ENCODE measurements at places on chromosomes 12 and 14. TPM values are rescaled to one million over a fixed set of nuclear protein-coding genes. Genes with fewer than 3 reads are reported as not detected.
A peak's percentile ranks its signal among the peaks of the same experiment; 100 is the strongest.

GRCh38 chr12:42039176-42039575 is 105.5 kb downstream of the GXYLT1 start:
- DNase-seq: no peak

The WNT1 gene
- total RNA-seq: not detected

- DNase-seq: no peak
Observed at GRCh38 chr12:120980800-120981368, 2.5 kb downstream of the HNF1A start.

- DNase-seq: no peak
Observed at GRCh38 chr12:50401500-50402081, 906 bp downstream of the LARP4 start.

The PPFIBP1 gene
- 92.7 TPM for total RNA-seq

DNA sequence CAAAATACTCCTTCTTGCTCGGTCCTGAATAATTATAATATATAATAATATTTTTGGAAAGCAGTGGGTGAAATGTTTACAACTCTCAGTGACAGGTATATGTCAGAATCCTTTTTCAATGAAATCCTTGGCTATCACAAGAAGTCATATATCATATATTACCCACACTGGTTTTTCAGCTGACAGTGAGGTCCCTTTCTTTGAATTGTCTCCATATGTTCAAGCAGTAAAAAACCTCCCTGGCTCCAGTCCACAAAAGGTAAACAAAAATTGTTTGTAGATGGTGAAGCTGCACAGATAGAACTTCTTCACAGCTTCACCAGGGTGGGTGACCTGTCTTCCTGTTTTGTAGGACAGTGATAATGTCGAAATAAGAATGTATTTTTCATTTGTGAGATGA is 44.0 kb downstream of the A2ML1 start:
- no peak for DNase-seq

DNA sequence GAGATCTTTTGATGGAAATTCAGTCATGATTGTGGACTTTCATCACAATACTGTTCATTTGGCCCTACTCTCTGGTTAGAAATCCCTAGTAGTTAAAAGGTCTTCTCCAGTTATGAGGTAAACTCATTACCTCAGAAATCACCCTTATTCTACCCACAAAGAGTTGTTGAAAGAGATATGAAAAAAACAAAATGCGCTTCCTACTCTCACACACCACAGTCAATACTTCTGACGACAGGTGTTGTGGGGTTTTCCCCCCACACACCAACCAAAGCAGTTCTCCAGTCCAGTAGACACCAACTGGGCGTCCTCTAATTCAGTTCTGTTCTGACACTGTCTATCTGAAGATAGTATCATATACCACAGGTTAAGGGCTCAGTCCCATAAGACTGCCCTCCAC is 54.9 kb downstream of the TRMT5 start:
- DNase-seq: no peak

DNA sequence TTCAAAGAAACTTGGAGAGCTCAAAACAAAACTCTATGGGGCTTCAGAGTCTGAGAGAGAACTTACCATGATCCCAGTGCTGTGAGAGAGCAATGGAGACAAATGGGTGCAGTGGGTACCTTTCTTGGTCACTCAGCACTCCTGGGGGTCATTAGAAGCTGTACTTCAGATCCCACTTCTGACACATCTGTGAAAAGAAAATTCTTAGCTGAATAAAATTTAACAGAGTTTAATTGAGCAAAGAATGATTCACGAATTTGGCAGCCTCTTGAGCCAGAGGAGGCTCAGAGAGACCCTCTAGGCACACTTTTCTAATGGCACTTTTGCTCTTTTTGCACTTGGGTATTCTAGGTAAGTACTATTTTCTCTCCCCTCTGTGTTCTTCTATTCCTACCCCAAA is 96.8 kb upstream of the SYT10 start:
- DNase-seq: no peak

GRCh38 chr12:25876383-25877045 is 82.0 kb upstream of the RASSF8 start:
- no peak for DNase-seq

- DNase-seq: no peak
Observed at GRCh38 chr12:12461923-12462315, 100.7 kb downstream of the DUSP16 start.

DNA sequence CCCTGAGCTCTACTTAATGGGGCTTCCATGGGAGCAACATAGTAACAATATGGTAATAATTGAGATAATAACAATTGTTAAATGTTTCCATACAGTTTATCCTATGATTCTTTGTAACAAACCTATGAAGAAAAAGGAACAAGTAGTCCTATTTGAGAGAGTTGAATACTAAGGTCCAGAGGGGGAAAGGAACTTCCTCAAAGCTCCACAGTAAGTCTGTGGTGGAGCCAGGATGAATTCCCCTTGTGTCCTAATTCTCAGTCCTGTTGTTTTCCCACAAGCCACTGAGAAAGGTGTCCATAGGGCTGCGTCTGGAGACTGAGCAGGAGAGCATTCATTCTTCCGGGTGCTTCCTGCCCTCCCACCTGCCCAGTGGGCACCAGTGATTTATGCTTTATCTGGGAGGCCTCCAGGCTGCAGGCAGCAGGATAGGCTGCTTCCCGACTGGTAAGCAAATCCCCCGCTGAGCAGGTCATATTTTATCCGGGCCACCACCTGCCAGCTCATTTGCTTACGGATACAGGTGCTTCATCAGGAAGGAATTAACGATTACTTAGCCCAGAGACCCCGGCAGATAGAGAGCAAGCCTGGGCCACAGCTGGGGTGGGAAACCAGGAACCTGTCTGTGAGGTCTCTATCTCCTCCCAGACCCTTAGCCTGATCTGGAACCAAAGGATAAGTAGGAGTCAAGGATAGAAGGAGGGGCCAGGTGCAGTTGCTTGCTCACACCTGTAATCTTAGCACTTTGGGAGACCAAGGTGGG is 33.9 kb upstream of the FAM222A start:
- no peak for DNase-seq

The DBX2 gene
- 0.50 TPM for total RNA-seq

The FITM1 gene
- total RNA-seq: 131 TPM

The SAV1 gene
- total RNA-seq: 27.0 TPM

GRCh38 chr14:53742233-53742620 is 214.4 kb downstream of the BMP4 start:
- DNase-seq: no peak

The LBHD2 gene
- total RNA-seq: not detected

The MSRB3 gene
- total RNA-seq: 146 TPM

- no peak for DNase-seq
Observed at GRCh38 chr12:64806593-64807460, 17.6 kb upstream of the TBC1D30 start.

GRCh38 chr14:64700894-64701293 is 3.3 kb upstream of the PLEKHG3 start:
- DNase-seq: no peak

DNA sequence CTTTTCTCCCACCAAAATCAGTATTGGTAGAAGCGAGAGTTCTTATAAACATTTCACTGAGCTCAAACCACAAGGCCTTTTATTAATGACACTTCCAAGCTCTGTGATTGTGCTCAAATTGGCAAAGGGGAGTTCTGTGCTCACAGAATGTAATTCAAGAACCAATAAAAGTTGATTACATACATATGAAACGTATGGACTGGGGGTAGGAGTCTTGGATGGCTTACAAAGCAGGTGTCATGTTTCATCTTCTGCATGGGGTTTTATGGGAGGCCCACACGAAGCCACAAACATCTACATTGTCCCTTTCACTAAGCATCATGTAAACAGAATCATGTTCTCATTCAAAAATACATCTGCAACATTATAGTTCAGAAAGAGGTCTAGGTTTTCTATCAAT is 828.3 kb downstream of the VRK1 start:
- no peak for DNase-seq

DNA sequence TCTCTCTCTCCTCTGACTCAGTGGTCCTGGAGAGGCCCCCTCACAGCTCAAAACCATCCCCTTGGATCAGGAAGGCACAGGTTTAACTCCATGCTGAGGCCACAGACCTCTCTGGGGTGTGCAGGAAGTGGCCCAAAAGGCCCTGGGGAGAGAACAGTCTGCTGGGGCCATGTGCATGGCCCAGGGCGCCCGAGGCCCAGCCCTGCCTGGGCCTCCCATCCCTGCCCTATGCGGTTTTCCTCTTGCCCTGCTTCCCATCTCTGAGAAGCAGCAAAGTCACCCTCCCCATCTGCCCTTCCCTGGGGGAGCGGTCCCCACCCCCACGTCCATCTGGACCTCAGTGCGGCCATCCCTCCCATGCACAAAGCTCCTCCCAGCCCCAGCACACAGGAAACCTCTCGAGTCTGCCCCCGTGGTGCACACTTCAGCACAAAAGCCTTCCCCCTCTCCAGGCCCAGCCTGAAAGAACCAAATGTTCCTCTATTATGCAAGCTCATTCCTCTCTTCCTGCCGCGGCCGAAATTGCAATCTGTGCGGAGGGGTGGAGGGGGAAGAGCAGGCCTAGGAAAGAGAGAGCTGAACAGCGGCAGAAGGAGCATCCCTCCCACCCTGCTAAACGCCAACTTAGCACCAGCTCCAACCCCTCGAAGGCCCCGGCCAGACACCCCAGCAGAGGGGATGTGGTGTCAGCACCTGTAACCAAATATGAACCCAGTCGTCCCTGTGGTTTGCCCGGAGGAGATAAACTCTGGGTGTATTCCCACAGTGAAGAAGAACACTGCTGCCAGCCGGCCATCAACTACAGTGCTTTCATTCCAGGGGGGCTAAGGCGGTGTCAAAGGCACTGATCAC is 108.5 kb downstream of the SCARB1 start:
- DNase-seq: peak; percentile 88

The CEBPE gene
- total RNA-seq: not detected

The ACSM4 gene
- not detected for total RNA-seq

The MYF6 gene
- not detected for total RNA-seq

DNA sequence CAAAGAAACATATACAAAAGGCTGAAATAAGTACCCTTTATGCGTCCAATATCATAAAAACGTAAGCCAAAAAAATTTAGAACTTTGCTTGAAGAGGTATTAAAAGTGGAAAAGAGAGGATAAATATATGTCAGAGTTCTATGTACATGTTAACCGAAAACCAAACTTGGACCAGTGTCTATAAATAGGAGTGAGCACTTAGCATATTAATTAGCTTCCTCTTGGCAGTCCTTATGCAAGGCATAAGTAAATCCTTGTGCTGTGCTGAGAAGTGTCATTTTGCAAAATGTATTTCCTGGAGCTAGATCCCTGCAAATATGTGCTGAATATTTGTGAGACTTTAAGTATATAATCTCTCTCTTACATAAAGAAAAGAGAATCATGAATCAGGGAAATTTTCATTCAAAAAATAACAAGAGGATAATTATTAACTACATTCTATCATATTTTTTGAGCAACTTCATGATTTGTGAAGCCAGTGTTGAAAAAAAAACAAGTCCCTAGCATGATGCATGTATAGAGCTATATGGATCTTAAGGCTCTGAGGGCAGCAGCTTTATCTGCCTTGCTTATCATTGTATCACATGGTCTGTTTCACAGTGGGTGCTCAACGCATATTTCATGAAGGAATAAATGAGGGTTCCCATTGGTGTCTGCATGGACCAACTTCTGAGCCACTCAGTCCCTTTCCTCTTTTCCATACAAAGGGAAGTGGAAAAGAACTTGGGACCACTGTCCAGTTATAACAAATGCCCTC is 326.1 kb downstream of the PDZRN4 start:
- DNase-seq: no peak

DNA sequence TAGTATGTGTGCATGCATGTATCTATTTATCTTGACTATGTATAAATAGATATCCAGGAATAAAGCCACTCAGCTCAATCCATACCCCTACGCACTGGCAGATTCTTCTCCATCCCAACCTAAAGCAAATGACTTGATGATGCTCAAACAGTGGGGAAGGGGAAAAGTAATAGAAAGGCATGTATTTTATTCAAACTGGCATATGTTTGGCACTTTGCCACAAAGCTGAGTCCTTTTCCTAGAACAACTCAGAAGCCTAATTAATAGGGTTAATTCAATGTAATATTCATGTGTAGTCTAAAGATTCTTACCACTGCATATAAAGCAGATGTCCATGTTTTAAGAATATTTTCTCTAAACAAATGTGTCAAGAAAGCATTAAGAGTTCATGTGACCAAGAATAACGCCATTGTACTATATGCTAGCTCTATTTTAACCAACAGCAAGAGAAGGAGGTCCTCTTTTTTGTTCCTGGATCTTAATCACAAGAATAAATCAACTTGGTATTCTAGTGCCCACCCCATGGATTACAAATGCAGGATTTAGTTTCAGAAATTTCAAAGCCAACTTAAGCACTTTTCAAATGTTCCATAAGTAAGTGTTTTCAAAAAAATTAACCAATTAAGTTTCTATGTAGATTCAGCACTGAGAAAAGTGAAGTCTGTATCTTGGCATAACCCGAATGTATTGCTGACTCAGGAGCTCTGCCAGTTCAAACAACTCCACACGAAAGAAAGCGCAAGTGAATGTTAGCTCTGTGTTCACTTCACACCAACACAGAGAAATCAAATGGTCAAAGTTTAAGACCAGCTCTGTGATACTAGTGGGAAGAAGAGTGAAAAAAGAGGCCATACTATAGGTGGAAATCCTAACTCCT is 233.6 kb downstream of the MED13L start:
- DNase-seq: no peak

DNA sequence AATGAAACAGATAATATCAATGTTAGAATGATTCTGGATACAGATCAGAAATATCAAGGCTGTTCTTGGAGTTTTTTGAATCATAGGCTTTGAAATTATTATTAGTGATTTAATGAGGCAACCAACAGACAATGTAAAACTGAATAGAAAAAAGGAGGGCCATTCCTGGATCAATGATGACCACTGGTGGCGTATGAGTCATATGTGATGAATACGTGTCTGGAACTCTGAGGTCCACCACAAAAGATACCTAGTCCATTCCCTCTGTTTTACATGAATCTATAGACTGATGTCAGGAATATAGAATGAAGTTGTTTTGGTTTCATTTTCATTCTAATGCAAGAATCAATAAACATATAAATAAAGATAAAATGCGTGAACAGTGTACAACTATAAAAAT is 78.3 kb upstream of the RTL1 start:
- DNase-seq: no peak

The VDR gene
- total RNA-seq: 0.74 TPM

DNA sequence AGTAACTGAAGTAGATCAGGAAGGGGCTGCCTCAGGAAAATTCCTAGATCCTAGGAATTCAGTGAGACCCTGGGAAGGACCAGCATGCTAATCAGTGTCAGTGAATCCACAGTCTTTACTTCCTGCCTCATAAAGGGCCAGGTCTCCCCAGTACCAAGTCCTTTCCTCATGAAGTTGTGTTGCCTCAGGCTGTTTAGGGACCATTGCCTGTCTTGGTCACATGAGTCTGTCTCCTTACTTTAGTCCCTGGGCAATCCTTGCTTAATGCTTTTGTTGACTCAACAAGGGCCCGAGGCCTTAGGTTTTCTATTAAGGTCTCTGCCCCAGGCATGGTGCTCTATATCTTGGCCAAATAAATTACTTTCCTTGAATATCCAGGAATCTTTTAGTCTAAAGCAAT is 16.1 kb upstream of the ATF1 start:
- no peak for DNase-seq

Data from left cardiac atrium (tissue), 4 donors.